ENCODE measurements at places on chromosomes 1 and 21.
A peak's percentile ranks its signal among the peaks of the same experiment; 100 is the strongest.

DNA sequence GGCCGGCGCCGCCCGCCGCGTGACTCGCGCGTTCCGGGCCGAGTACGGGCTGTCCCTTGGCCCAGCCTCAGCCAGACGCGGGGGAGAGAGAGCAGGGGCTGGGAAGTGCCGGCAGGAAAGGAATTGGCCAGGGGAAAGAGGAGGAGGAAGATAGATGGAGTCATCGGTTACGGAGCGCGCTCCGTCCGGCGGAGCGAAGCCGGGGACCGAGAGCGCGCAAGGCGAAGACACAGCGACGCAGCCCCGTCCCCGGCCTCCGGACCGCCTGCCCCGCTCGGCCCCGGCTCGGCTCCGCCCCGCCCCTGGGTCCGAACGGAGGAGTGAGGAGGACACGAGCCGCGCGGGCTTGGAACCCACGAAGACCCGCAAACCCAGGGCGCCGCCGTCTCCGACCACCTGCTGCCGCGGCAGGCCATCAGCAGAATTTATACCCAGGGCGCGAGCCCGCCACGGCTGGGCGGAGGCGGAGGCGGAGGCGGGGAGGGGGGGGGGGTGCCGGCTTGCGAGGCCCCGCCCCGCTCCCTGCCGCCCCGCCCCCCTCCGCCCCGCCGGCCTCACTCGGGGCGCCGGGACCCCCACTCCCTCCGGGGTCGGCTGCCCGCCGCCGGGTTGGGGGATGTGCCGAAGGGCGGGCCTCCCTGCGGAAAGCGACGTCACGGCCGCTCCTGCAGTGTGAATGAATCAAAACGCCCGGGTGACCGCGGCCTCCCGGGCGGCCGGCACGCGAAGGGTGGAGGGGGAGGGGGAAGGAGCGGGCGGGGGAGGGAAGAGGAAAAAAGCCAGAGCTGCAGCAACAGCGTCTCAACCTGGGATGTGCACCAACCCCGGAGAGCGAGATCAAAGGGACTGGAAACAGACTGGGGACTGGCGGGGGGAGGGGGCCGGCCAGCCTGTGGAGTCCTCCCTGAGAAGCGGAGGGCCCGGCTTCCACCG, at the start of gene LHX4:
Gene LHX4, plus strand, starts transcription at position 782 of the 933 bp plus-strand sequence. CDS start 266 bp downstream, outside the sequence.
- DNase-seq, result peak; percentile 46

GRCh38 chr1:229028987-229029878, 241.7 kb upstream of the RAB4A start:
- no peak for DNase-seq

DNA sequence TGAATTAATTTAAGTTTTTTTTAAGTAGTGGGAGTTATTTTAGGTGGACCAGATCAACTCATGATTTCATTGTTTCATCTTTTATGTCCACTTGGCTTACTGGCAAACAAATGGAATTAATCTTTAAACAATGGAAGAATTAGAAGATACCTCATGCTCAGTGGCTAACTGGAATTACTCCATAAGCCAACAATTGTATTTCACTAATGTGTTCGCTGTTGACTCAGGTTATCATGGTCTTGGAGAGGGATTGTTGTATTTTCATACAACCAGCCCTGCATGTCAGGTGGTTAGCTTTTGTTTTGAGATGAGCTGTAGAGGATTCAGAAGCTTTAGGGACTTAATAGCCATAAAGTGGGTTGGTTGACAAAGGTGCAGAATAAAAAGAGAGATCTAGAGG, 57.2 kb upstream of the HMCN1 start:
- DNase-seq, result no peak

- DNase-seq, result peak; percentile 44
These were observed at the start of gene COL9A2 for GRCh38 chr1:40316595-40317393. TSS of gene COL9A2 (minus strand) at chr1:40317286. CDS start at chr1:40317197, 89 bp downstream.

DNA sequence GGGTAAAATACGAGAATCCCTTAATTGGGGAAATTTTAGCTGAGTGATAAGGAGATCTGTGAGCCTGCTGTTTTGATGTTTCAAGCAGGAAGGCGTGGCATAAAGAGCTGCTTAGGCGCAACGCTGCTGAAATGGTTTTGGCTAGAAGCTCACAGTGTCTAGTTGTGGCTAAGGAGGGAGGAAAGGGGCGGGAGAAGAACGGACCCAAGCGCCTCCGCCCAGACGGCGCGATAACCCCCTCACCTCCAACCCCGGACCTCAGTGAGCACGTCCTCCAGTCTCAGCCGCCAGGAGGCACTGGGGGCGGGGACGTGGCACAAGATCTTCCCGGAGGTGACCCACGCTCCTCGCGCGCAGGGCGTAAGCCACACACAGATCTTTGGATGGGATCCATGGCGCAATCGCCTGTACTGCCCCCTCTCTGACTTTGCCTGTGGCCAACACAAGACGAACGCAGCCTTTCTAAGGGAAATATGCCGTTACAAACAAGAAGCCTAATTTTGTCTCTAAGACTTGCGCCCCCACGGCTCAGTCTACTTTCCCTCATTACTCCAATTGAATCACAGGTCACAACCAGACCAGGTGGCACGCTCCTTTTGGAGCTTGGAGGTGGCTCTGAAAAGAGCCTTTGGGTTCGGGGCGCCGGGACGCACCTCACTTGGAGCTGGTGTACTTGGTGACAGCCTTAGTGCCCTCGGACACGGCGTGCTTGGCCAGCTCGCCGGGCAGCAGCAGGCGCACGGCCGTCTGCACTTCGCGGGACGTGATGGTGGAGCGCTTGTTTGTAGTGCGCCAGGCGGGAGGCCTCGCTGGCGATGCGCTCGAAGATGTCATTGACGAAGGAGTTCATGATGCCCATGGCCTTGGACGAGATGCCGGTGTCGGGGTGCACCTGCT, 23.4 kb upstream of the RNF187 start:
- peak; percentile 37 for DNase-seq

- no peak for DNase-seq
These were observed 71.6 kb upstream of the CSF3R start for GRCh38 chr1:36554323-36554628.

GRCh38 chr1:33133478-33134105, 48.3 kb downstream of the TRIM62 start:
- DNase-seq, result no peak

- no peak for DNase-seq
These were observed 14.4 kb downstream of the CDK18 start for GRCh38 chr1:205518661-205519540.

DNA sequence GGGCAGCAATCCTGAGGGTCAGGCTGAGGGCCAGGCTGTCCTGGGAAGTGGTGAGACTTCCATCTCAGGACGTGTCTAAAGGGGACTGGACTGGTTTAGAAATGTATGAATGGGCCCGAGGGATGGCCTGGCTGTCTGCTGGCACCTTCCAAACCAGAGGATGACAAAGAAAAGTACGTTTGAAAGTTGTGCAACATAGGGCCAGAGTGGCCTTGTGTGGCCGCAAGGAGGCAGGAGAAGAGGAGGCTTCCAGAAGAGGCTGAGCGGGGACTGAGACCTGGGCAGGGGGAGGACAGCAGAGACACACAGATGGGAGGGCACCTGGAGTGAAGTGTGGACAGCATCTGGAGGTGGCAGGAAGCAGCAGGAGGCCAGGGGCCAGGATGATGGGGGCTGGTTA, 2.6 kb upstream of the SYTL1 start:
- DNase-seq, result no peak

GRCh38 chr1:77282866-77283539, 1.2 kb downstream of the AK5 start:
- no peak for DNase-seq

DNA sequence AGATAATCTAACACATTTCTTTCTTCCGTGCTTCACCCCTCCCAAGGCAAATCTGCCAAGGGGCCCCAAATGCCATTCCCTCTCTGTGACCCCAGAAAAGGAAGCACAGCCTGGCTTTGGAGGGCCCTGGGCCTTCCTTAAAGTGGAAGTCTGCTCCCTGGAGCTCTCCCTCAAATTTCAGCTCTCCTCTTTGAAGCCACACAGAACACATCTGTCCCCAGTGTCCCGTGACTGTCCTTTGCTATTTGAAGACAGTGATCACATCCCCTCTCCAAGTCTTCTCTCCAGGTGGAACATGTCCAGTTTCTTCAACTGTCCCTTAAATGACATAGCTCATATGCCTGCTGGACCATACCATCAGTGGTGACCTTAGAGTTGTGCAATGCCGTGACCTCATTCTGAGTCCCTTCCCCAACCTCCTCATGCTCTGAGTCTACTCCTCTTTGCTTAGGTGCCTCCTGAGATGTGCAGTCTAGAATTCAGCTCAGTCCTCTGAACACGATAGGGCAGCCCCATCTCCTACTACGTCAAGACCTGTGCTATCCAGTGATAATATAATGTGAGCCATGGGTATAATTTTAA, 18.4 kb upstream of the FOXO6 start:
- DNase-seq, result no peak

DNA sequence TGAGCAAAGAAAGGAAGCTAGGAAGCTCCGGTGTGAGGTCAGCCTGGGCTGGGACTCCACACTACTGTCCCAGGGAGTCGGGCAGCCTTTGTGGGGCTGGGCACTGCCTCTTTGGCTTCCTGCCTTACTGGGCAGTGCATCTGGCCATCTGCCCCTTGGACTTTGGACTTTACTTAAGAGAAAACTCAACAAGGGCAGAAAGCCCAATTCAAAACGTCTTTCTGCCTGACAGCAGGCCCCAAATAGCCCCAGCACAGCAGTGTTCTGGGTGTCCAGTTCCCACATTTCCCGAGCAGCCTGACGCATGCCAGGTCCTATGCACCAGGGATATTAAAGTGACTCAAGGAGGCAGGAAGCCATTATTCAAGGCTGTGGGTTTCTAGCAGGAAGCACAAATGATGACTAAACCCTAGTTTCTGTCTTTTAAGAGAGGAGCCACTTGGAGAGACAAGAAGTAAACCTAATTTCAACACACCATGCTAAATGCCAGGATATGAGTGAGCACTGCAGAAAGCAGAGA, 37.9 kb upstream of the EDEM3 start:
- DNase-seq, result no peak

Data from neural crest cell (in vitro differentiated cells).